ENCODE measurements at places on chromosomes 2 and 18.

DNA sequence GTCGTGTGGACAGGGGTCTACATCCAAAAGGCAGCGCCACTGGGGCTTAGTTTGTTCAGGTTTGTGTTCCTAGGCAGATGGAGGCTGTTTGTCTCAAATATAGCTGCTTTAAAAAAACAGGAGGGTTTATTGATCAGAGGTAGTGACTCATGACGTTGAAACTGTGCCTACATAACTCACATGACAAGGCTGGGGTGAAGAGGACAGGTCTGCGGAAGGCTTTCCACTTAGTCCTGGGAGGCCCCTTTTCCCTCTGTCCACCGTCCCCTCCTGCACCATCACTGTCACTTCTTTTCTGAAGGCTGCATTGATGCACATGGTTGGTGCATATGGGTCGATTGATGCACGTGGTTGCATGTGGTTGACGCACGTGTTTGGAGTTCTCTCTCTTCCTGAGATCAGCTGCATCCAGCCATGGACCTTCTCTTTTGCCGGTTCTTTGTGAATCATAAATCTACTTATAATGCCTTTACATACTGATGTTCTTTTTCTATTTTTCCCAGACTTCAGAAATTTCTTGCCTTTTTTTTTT is 10.9 kb downstream of the SH3RF3 start:
- no peak for DNase-seq

DNA sequence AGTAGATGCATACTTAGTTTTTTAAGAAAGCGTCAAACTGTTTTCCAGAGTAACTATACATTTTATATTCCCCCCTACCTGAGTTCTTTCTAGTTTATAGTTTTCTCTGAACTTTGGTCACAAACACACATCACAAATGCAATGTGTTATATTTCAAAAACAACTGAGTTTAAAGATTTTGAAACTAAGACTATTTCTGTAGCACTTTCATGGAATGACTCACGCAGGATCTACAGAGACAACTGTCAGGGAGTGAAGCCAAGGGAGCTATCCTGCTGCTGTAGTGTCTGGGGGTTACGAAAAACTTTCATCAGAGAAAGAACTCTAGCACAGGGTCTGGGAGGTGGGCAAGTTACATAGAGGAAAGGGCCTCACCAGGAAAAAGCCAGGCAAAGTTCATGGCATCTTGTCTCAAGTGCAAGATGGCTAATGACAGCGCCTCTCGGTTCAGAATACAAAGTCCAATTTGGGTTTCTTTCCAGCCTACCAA is 66.8 kb downstream of the UXS1 start:
- no peak for DNase-seq

DNA sequence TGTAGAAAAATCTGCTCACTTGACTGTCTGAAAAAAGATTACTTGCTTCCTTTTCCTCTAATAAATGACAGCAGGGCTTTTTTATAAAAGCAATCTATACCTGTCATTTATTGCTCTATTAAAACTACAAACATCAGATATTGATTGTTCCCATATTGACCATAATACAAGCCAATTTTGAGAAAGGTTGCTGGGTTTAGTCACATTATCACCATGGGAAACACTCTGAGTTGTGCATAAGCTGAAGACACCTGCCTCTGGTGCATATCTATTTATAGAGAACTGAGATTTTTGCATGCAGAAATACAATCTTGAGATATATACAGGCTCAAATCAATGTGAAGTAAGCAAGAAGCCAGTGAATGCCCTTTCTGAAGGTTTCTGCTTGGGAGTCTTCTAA is 853.9 kb downstream of the DCC start:
- DNase-seq: no peak

- no peak for DNase-seq
Observed at GRCh38 chr2:236781933-236782816, 212.6 kb downstream of the ACKR3 start.

DNA sequence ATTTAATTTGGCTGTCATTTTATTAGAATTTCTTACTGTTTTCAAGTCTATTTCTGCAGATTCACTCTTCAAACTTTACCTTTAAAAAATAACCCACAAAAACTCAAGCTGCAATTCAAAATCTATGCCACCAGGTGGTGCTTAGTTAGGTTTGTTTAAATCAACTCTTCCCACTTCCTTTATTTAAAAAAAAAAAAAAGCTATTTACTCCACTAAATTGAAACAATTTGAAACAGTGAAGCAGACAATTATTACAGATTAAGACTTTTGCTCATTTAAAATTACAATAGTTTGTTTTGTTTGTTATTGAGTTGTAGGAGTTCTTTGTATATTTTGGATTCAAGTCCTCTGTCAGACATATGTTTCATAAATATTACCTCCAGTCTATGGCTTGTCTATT is 300.0 kb downstream of the PDE11A start:
- no peak for DNase-seq

Data from T-helper 22 cell (primary cell).